ENCODE measurements at places on chromosomes 3 and 15. TPM values are rescaled to one million over a fixed set of nuclear protein-coding genes. Genes with fewer than 3 reads are reported as not detected.

The RBP2 gene
- not detected for total RNA-seq

GRCh38 chr15:39828374-39828931 is 45.8 kb upstream of the FSIP1 start:
- DNase-seq = no peak

The SH3GL3 gene
- total RNA-seq = 1.2 TPM

DNA sequence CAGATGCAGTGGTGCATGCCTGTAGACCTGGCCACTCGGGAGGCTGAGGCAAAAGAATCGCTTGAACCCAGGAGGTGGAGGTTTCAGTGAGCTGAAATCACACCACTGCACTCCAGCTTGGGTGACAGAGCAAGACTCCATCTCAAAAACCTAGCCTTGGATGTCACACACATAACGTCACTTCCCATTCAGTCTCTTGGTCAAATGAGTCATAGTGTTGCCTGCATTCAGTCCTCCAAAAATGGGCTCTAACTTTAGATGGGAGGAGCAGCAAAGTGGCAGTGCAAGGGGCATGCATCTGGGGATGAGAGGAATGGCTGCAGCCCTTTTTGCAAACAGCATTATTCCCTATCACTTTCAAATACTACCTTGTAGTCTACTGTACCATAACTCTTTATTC is 62.9 kb upstream of the AGBL1 start:
- DNase-seq = no peak

DNA sequence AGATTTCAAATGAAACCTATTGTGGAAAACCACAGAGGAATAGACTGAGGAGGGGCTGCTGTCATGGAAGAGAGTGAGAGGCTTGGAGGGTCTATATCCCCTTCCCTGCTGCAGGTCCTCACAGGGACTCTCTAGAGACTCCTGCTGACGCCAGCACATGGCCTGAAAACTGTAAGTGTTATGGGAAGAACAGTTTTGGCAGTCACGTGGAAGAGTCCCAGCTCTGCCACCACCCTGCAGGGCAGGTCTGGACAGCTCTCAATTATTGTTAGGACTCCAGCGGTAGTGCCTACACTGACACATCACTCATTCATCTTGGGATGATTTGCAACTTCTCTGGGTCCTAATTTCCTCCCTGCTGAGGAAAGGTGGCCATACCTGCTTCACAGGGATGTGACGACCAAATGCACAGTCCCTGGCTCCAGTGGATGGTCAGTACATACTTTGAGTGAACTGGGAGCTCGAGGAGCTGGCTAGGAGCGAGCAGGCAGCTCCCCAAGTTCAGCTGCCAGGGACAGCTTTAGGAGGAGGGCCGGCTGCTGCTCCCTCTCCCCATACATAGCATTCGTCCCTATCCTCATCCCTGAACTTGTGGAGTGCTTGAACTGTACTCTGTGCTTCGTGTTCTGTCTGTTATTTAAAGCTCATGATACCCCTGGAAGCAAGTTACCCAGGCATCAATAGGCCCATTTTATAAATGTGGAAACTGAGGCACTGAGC is 49.2 kb downstream of the CTXND1 start:
- DNase-seq = peak; percentile 44

The LRCH3 gene
- total RNA-seq = 19.2 TPM

The MRAS gene
- total RNA-seq = 10.7 TPM

The TRANK1 gene
- total RNA-seq = 4.8 TPM

The GOLGA6L10 gene
- total RNA-seq = 1.2 TPM

DNA sequence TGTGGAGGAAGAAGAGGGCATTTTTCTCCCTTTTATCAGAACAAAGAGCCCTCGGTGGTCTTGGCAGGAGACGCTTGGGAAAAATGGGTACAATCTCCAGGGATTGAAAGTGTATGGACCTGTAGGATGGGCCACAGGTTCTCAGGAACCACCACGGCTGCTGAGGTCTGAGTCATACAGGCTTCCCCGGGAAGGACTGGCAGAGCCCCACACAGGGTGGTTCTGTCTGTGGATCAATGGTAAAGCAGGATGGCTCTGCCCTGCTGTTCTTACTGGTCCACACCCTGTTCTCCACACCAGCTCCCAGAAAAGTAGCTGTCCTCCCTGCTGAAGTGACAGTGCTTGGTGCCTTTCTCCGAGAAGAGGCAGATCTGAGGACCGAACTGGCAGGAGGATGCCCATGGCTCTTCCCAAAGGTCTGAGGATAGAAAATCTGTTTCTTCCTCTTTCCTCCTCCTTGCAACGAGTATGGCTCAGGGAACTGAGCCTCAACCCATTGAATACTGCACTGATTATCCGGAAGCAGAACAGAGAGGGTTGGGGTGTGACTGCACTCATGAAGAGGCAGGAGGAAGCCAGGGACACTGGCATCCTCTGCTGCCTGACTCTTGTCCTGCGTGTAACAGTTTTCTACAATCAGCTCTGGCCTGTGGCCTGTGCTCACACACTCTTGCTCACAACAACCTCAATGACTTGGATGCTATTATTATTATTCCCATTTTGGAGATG is 39.0 kb downstream of the KIF9 start:
- no peak for DNase-seq

GRCh38 chr3:52240886-52241370 is 2.0 kb upstream of the TWF2 start:
- peak; percentile 32 for DNase-seq

DNA sequence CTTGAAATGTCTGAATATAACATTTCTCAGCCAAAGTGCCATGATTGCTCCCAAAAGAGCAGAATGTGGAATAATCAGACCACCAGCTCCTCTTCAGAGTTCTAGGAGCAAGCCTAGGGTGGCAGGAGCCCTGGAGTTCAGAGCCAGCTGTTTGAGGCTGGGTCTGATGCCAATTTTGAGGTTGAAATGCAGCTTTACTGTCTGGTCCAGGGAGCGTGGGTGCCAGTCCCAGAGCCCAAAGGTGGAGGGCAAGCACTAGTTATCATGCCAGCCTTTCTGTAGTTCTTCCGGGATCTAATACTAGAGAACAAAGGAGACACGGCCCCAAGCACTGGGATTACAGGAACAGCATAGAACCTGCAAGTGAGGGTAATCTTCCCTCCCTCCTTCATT is 69.3 kb downstream of the TNFAIP8L3 start:
- no peak for DNase-seq

DNA sequence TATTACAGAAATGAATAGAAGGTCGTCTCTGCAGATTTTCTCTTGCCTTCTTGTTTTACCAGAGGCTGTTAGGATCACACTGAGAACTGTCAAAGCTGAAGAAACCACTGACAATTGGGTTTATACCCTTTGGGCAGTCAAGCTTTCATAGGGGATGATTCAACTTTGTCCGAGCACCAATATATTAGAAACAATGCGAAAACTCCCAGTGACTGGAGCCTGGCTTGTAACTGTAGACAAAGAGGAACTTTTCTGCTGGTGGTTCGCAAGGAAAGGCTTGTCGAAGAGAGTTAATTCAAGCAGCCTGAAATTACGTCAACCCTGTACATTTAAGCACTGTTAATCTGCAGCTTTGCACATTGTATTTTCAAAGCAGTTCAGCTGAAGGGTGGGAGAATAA is 193.2 kb upstream of the ZNF385D start:
- DNase-seq = no peak

DNA sequence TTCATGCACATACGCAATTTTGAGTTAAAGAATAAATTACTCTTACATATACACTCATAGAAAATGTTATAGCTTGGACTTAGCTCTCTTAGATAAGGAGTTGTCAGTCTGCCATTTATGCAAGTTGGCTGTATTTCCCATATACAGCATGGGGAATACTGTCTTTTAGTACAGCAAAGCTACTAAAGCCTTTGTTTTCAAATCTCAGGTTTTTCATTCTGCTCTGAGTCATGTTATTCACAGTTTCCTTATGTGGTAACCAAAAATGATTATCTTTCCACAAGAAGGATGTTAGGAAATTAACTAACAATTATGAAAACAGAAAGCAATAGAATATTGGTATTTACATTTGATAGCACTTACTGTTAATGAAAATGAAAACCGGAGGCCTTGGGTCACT is 4.3 kb upstream of the TIPARP start:
- DNase-seq = no peak

DNA sequence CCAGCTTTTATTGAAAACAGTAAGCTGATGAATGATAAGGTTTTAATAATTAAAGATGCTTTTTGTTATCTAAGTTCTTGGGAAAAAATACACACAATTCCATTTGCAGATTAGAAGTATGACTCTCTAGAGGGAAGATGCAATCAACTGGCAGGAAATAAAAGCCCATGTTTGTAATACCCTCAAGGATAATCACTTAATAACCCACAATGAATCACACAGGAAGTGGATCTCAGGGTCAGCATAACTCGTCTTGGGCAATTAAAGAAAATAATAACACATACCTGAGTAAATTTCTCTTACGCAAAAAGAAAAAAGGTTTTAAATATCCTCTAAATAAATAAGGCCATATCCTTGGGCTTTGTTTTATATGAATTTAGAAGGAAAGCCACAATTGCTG is 9.4 kb upstream of the EID1 start:
- no peak for DNase-seq

The PDCD10 gene
- total RNA-seq = 57.2 TPM

The KBTBD13 gene
- not detected for total RNA-seq

GRCh38 chr15:78866803-78867202 is 5.9 kb upstream of the MORF4L1 start:
- no peak for DNase-seq

GRCh38 chr3:37712421-37712820 is 149.3 kb upstream of the CTDSPL start:
- no peak for DNase-seq

The TM4SF18 gene
- 7.9 TPM for total RNA-seq

DNA sequence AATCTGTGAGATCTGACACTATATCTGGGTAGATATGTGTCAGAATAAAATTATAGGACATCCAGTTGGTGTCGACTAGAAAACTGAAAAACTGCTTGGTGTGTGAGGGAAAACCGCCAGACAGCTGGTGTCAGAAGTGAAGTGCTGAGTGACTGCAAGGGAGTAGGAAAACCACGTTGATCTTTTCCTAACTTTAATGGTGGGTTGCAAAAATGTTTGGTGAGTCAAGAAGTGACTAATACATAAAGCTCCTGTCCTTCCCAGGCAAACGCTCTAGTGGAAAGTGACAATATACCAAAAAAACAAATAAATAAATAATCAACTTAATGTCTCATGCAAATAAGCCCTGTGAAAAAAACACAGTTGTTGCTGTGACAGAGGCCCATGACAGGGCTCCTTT is 7.3 kb upstream of the CD96 start:
- no peak for DNase-seq

DNA sequence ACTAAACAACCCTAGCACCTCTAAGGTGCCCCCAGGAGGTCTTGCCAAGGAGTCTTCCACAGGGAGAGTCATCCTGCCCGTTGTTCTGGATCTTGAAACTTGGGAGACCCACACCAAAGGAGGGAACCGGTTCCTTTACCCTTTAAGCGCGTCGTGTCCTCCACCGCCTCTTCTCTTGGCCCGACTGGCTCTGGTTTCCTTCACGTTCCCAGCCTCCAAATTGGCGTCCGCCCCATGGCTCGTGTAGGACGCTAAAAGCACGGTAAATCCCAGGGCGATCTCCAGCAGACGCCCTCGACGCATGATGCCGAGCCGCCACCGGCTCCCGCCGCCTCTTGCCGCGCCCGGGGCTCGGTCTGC is 1.1 kb downstream of the FBN1 start:
- peak; percentile 71 for DNase-seq

GRCh38 chr3:10392244-10392643 is 71.3 kb upstream of the SEC13 start:
- no peak for DNase-seq

DNA sequence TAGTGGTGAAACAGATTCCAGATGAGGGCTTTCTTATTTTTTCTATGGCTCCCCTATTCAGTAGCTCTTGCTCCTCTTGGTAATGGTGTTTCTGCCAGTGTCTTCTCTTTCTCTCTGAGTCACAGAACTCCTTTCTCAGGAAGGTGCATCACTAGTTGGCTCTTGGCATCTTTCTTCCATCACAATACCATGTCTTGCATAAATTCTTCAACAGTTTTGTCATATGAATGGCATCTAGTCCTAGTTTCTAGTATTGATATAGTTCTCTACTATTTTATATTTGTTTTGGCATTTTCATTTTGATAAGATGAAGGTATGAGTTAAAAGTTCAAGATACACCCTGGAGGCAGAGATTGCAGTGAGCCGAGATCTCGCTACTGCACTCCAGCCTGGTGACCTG is 51.0 kb downstream of the REC114 start:
- no peak for DNase-seq

The CLRN1 gene
- not detected for total RNA-seq

- DNase-seq = peak; percentile 80
Observed at GRCh38 chr3:184299488-184300377, 692 bp downstream of the PSMD2 start.

DNA sequence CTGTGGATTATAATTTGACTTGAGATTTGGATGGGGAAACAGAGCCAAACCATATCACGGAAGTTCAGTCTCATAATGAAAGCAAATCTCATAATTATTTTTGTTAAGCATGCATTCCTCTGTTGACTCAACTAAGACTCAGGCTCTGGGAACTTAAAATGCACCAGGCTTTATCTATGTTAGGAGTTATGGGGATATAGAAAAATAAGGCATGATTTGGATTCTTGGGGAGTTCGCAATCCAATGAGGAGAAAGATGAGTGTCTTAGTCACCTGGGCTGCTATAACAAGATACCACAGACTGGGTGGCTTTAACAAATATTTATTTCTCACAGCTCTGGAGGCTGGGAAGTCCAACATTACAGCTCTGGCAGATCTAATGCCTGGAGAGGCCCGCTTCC is 89.4 kb upstream of the TJP1 start:
- DNase-seq = no peak

- no peak for DNase-seq
Observed at GRCh38 chr3:30352410-30353318, 253.7 kb upstream of the TGFBR2 start.

The LTF gene
- total RNA-seq = 2.5 TPM

The CSTA gene
- total RNA-seq = 253 TPM

Data from suprapubic skin (tissue), 4 donors.